ENCODE measurements at places on chromosomes 3 and 15.

GRCh38 chr15:63890617-63891016 is 56.9 kb upstream of the HERC1 start:
- no peak for DNase-seq

- no peak for DNase-seq
Measured at GRCh38 chr3:171977860-171978259, 61.5 kb upstream of the FNDC3B start.

- DNase-seq: no peak
Measured at GRCh38 chr15:84992157-84992944, 10.7 kb downstream of the PDE8A start.

DNA sequence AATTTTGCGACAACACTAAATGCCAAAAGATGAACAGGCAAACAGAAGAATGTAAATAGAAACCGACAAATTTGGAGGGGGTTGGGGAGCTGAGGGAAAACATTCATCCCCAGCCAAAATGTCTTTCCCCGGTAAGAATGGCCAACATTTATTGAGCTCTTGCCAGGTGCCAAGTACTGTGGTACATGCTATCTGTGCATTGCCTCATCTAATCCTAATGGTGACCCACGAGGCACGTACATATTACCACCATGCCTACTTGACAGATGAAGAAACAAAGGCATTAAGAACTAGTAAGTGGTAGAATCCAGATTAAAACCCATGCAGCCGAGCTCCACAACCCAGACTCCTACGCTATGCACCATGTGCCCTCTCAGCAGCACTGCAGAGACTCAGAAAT is 205.7 kb downstream of the STT3B start:
- DNase-seq: no peak

DNA sequence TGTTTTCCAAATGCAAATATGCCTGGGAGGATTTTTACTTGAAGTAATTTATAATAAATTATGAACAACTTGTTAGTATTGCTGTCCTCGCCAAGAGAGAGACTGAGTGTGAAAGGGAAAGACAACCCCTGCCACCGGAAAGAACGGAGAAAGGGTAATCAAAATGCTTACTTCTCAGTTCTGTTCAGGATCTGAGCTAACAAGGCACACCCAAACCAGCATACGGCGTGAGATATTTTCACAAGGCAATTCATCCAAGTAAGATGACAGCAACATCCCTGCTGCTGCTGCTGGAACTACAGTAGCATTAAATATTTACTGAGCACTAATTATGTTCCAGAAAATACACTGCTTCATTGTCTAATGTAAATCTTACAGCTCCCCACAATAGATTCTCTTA is 96.1 kb downstream of the KBTBD8 start:
- no peak for DNase-seq

- DNase-seq: no peak
Measured at GRCh38 chr3:129036222-129037092, 24.1 kb upstream of the GP9 start.

GRCh38 chr3:61776390-61776789 is 215.0 kb downstream of the PTPRG start:
- no peak for DNase-seq

- no peak for DNase-seq
Measured at GRCh38 chr3:9727743-9728142, 3.8 kb upstream of the BRPF1 start.

DNA sequence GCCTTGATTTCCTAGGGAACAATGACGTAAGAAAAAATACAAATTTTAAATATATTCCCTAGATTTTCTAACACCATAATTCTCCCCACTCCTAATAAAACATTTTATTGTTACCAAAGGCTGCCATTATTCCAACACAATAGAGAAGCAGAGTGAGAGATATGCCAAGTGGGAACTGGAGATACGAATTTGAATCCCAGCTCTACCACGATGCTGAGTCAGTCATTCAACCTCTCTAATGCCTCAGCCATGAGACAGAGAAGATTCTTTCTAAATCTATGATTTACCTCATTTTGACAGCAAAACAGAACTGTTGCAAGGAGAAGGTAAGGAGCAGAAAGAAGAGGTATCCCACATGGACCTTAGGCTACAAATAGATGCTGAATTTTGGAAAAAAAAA is 112.5 kb downstream of the IGF2BP2 start:
- no peak for DNase-seq

- DNase-seq: no peak
Measured at GRCh38 chr3:62601238-62602070, 228.1 kb upstream of the FEZF2 start.

GRCh38 chr3:112403103-112403502 is 70.1 kb downstream of the CD200 start:
- DNase-seq: no peak

GRCh38 chr15:92883876-92884435 is 16.2 kb upstream of the CHD2 start:
- DNase-seq: no peak

DNA sequence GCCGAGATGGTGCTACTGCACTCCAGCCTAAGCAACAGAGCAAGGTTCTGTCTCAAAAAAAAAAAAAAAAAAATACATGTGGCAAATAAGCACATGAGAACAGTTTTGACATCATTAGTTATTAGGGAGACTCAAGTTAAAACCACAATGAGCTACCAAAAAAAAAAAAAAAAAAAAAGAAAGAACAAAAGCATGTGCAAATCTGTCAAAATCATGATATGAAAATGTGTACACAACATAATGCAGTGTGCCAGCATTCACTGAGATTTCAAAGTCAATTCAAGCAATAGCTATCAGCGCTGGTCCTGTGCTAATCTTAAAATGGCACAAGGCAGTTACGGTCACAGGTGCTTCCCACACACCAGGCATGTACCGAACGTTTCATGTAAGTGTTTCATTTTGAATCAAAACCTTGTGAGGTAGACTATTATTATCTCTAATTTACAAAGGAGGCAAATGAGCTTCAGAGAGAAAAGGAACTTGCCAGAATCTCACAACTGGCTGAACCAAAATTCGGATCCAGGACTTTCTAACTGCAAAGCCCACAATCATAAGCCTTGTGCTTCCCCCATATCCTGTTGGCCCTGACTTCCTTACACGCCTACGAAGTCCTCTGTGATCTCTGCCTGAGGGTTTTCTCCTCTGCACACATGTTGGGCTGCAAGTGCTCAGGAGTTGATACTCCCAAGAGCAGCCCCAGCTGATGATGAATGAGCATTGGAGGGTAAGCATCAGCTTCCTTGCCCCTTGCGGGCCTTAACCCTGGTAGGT is 200.1 kb upstream of the PROK2 start:
- no peak for DNase-seq

DNA sequence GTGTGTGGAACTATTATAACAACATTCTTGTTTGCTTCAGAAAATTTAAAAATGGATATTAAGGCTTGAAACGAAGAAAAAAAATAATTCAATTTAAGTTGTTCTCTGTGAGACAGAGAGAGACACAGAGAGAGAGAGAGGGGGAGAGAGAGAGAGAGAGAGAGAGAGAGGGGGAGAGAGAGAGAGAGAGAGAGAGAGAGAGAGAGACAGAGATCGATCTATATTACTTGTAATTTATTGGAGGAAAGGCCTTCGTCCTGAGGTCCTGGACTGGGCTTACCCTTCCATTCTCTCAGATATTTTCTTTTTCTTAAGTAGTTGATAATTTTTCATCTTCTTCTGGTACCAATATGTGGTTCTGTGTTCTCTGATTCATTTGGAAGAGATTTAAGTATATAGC is 25.9 kb downstream of the MFSD1 start:
- DNase-seq: no peak

DNA sequence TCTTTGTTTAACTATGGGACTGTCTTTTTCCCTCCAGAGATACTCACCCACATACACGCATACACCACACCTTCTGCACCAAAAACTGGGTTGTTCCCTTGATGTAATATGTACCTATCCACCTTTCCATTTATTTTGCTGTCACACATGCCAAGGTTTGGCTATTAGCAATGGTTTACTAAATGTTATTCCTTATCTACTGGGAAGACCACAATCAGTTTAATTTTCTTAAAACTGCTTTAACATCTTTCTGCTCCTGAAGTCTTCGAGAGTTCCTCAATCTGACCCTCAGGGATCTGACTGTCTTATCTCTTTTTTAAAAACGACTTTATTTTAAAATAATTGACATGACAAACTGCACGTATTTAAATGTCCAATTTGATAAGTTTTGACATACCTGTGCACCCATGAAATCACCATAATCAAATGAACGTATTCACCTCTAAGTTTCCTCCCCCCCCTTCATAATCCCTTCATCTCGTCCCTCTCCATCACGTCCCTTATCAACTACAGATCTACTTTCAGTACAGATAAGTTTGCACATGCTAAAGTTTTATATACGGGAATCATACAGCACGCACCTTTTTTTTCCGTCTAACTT is 805 bp upstream of the TRPM7 start:
- DNase-seq: no peak

DNA sequence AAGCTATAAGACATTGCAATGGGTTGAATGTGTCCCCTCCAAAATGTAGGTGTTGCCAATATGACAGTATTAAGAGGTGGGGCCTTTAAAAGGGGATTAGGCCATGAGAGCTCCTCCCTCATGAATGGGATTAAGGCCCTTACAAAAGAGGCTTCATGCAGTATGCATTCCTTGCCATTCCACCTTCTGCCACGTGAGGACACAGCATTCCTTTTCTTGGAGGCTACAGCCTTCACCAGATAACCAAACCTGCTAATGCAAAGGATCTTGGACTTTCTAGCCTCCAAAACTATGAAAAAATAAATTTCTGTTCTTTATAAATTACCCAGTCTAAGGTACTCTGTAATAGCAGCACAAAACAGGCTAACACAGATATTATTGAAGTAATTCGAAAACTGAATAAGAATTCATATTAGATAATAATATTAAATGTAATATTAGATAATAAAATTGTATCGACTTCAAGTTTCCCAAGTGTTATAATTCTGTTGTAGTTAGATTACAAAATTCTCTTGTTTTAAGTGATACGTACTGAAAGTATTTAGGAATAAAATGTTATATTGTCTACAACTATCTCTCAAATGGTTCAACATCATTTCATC is 29.4 kb upstream of the ATP8B4 start:
- DNase-seq: peak; percentile 35

DNA sequence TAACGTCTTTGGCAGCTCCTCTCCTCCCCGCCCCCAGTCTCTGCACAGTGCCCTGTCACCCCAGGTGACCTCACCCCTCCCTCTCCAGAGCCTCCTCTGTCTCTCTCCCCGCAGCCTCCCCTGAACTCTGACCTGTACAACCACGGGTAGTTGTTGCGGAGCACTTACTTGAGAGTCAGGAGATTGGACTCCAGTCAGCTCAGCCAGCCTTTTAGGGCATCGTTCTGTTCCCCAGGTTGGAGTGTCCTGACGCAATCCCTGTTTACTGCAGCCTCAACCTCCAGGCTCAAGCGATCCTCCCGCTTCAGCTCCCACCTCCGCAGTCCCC is 177.7 kb downstream of the UACA start:
- no peak for DNase-seq

GRCh38 chr3:73605412-73605811 is 19.3 kb downstream of the PDZRN3 start:
- no peak for DNase-seq

GRCh38 chr3:164196477-164196876 is 881.8 kb downstream of the SI start:
- no peak for DNase-seq

DNA sequence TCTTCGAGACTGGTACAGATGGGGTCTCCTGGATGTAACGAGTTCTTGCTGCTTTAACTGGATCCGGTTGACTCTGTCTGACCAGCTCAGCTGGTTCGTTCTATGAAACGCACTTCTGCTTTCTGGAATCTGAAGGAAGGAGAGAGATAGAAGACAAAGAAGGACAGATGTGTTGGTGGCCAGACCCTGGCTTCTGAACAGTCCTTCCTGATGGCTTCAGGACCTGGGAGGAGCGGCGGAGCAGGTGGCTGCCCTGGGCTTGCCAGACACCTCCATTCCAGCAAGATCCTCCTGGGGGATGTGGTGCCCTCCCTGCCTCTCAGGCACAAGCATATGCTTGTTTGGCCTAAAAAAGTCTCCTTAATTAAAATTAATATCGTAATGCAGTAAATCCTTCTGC is 99.9 kb downstream of the APBA2 start:
- DNase-seq: no peak

DNA sequence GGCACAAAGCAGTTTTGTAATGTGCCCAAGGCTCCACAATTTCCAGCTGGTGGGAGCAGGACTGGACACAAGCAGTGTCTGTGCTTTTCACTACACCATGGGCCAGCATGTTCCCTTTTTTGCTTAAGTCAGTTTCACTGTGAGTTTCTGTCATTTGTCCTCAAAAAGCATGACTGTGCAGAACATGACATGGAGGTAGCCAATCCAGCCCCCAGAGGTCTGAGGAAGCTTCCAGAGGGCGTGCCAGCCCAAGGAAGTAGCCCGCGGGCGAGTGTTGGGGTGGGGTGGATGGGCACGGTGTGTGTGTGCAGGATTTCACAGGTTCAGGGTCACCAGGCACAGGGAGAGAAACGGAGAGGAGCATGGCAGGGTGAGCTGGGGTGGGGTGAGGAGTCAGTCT is 8.0 kb upstream of the EEFSEC start:
- DNase-seq: no peak

DNA sequence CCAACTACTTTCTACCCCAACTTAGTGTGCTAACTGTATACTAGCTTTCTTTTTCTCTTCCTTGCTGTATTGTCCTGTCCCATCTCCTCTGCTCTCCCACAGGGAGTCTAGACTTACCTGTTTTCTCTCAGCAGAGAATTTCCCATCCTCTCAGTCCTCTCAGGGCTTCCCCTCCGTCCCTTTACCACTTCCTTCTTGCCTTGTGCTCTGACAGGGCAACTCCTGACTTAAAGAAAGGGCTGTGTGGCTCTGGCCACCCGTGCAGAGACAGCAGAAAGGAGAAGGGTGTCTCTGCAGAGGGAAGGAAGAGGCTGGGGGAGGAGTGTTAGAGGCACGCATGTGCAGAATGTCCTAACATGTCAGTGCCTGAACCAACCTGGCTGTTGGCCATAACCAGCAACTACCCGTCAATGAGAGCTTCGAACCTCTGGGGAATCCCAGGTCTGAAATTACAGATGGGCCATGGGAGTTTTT is at the start of gene GCSAM:
TSS of gene GCSAM (minus strand) at position 274 of the 474 bp plus-strand sequence. CDS start at position 146, 128 bp downstream.
- no peak for DNase-seq

DNA sequence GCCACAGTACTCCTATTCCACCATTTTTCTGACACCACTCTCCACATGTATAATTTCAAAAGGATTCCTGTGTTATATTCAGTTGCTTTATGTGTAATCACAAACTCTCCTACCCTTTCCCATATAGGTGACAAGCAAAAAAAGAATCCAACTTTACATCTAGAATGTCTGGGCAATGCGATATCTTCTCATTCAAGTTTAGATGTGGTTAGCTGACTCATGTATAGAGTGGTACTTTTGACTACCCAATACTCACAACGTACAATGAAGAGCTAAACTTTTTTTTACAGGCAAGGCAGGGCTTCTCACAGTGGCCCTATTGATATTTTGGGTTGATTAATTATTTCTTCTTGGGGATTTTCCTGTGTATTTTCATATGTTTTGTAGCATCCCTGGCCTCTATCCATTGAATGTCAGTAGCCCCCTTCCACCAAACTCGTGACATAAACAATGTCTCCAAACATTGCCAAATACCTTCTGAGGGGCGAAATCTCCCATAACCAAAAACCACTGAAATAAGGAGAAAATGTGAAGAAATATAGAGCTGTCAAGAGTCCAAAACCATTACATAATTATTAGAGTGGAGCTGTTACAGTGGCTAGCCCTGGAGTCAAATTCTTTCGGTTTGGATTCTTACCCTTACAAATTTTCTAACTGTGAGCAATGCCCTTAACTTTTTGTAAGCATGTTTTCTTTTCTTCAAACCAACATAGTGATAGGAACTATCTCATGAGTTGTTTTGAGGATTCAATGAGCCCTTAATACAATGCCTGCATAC is 342.6 kb downstream of the NSUN3 start:
- no peak for DNase-seq

Measured in BE2C (cell line).